ENCODE measurements at places on chromosomes 4 and X.

GRCh38 chrX:3697701-3698279, 15.7 kb downstream of the PRKX start:
- no peak for DNase-seq

GRCh38 chrX:18676050-18676449, 4.1 kb upstream of the RS1 start:
- no peak for DNase-seq

DNA sequence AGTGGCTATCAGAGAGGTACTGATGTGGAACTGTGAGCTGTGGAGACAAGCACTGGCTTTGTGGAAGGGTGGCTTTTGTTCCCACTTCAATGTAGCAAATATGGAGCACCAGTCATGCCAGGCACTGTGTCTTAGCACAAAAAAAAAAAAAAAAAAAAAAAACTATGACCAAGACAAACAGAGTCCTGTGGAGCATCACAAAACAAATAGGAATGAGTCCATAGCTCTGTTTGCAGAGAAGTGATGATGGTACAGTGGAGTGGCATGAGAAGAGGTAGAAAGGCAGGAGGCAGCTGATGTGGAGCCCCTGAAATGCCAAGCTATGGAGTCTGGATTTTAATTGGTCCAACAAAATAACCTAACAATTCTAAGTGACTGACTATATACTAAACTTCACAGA, 116.9 kb downstream of the RAB28 start:
- DNase-seq = no peak

GRCh38 chr4:26568446-26568994, 15.4 kb upstream of the TBC1D19 start:
- DNase-seq = no peak

DNA sequence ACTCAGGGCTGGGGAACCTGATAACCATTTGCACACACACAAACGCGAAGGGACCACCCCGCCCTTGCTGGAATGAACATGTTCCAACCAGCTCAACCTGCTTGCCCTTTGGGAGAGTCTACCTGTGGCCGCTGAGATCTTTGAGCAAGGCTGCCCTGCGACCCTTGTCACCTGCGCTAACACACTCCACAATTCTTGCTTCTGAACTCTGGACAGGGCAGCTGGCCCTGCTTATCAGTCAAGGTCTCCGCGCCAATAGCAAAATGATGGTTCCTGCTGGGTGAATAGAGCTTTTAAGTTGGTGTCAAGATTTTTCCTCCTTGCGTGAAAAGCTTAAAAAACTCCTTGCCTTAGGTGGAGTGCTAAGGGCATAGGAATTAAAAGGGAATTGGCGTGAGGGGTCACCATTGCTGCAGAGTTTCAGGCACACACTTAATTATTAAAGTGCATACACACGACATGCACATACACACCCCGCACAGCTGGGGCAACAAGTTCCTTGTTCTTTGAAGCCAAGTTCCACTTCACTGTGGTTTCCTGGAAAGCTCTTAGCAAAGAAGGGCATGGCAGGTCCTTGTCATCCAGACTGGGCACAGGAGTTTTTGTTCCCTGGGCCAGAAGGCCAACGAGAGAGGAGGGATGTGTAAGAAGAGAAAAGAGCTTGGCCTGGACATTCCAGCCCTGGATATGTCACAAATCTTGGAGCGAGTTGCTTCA, 207.7 kb downstream of the STIM2 start:
- DNase-seq = no peak
